ENCODE measurements at places on chromosomes 12 and 14.

GRCh38 chr14:56193347-56193746 is 75.1 kb downstream of the PELI2 start:
- DNase-seq, result no peak

DNA sequence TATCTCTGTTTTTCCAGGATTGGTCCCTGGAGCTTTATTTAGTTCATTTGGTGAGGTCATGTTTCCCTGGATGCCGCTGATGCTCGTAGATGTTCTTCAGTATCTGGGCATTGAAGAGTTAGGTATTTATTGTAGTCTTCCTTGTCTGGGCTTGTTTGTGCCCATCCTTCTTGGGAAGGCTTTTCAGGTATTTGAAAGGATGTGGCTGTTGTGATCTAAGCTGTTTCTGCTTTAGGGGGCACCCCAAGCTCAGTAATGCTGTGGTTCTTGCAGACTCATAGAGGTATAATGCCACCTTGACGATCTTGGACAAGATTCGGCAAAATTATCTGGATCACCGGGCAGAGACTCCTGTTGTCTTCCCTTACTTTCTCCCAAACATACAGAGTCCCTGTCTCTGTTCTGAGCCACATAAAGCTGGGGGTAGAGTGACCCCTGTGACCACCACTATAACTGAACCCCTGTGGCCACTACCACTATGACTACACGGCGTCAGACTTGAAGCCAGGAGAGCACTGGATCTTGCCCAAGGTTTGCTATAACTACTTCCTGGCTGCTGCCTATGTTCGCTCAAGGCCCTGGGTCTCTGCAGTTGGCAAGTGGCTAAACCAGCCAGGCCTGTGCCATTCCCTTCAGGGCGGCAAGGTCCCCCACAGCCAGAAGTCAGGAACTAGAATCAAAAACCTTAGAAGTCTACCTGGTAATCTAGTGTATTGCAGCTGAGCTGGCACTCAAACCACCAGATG is 40.9 kb downstream of the FGD4 start:
- DNase-seq, result no peak

DNA sequence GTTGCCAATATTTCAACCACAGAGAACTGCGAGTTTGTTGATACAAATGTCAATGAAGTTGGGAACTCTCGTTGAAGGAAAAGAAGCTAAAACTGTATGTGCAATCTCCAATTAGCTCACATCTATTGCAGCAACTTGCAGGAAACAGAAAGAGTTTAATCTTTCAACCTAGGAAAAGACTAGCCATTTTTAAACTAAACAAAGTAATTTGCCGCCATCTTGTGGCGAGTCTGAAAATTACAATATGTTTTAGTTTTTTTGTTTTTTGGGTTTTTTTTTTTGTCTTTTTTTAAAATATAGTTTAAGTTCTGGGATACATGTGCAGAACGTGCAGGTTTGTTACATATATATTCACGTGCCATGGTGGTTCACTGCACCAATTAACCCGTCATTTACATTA is 131.2 kb upstream of the FOXG1 start:
- peak; percentile 19 for DNase-seq

DNA sequence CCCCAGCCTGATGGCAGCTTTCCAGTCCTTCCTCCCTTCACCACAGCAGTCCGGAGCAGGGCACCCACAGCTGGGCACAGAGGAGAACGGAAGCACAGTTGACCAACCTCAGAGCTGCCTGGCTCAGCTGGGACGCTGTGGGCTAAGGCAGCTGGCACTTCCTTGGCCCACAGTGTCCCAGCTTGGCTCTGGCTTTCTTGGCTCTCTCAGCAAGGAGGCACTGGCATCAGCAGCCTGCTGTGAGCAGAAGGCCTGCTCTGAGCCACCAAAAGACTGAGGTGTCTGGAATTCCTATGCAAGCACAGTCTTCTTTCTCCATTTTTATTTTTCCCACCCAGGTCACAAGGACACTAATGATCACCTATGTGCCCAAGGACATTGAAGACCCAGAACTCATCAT is 32.6 kb downstream of the NGB start:
- DNase-seq, result no peak

- no peak for DNase-seq
Observed at GRCh38 chr14:100540926-100541620, 46.1 kb downstream of the BEGAIN start.

GRCh38 chr12:104453133-104453532 is 3.6 kb upstream of the CHST11 start:
- DNase-seq, result no peak

- peak; percentile 94 for DNase-seq
Observed at GRCh38 chr12:118052324-118053070, 8.5 kb downstream of the WSB2 start.

DNA sequence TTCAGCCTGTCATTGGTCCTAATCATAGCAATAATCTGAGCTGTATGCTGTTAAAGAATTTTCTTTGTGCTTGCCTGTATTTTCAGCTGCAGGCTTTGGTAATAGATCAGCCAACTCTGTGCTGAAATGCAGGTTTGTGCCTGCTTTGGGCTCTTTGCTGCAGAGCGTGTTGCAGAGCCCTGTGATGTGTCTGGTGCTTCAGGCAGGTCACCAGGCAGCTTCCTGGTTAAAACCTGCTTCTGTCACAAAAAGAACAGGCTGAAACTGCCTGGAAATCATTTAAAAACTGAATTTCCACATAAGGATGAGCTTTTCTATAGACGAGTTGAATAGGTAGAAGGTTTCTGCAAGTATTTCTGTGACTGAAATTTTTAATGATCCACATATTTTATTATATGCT is 3.1 kb downstream of the DIP2B start:
- no peak for DNase-seq

DNA sequence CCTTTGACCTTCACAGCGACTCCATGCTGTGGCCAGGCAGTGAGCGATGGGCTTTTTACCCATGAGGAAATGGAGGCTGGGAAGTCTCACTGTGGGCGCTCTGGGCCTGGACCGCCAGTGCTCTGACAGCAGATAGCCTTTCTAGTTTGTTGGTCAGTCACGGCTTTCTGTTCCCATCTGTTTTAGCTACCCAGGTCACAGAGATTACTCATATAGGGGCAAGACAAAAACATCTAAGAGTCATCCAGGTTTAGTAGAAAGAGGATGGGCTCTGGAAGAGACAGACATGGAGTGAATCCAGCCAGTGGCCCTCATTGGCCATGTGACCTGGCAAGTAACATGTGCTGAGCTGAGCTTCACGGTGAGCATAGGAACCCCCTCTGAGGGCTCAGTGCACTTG is 68.6 kb downstream of the MARK3 start:
- DNase-seq, result no peak

DNA sequence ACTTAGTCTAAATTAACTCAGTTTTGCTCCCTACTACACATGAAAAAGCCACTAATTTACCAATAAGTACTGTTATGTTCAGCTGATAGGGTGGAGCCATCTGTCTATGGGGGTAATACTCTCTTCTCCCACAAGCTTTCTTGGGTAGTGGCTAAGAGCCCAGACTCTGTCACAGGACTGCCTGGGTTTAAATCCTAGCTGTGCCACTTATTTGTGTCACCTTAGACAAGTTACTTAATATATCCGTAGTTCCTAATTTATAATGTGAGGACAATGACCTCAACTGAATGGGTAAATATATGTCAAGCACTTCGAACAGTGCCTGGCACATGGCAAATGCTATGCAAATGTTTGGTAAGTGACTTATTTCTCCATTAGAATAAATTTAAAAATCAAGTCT is 185.6 kb downstream of the DACT1 start:
- no peak for DNase-seq

All from SW 1271 (cell line).